ENCODE measurements at places on chromosomes 7 and 10. TPM values are rescaled to one million over a fixed set of nuclear protein-coding genes. Genes with fewer than 3 reads are reported as not detected.

Gene FOXI2
- total RNA-seq: not detected

Gene MPP7
- total RNA-seq: 0.43 TPM

Gene VPS41
- 53.5 TPM for total RNA-seq

DNA sequence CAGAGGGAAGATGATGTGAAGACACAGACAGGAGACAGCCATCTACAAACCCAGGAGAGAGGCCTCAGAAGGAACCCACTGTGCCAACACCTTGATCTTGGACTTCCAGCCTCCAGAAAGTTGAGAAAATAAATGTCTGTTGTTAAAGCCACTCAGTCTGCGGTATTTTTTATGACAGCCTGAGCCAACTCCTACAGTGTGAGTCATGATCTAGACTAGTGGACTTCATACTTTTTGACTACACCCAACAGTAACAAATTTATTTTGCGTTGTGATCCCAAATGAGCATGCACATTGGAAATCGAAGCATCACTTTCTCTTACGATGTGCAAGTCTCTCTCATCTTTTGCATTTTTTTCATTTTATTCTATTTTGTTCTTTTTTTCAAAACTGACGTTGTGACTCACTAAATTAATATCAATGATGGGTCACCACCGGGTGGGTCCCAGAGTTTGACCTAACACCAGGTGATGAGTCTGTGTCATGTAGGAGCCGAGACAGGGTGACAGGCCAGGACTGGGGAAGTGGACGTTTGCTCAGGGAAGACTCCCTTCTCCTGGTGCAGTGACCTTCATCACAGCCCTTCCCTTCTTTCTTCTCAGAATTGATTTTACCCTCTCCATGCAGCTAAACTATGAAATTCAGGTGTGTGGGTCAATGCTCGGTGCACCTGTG lies 28.9 kb downstream of the PHYH start:
- DNase-seq: peak; percentile 78

DNA sequence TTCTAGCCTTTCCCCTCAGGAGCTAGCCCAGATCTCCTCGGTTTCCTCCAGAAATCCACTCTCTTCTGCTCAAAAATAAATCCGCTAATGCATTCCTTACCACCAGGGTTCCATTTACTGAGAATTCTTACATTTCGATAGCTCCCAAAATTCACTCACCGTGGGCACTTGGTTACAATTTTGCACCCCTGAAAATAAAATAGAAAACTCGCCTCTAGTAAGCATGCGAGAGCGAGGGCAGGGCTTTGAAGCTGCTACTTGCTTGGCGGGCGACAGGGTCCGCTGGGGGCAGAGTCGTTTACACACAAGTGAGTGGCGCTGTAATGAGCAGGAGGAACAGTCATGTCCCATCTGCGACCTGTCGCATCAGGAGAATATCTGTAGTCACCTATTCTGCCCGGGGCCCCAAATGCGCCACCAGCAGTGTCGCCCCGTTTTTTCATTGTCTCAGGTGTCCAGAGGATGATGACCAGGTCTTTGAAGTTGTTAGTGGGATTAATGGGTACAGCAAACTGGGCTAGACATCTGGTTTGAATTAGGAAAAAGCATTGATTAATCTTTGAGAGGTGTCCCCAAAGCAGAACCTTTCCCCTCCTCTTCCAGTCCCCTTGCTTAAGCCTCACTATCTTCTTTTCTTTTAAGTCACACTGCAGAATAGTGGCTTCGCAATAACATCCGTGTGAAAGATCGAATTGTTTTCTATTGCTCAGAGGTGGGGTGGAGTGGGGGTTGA lies 1.2 kb upstream of the MEOX2 start:
- DNase-seq: no peak

DNA sequence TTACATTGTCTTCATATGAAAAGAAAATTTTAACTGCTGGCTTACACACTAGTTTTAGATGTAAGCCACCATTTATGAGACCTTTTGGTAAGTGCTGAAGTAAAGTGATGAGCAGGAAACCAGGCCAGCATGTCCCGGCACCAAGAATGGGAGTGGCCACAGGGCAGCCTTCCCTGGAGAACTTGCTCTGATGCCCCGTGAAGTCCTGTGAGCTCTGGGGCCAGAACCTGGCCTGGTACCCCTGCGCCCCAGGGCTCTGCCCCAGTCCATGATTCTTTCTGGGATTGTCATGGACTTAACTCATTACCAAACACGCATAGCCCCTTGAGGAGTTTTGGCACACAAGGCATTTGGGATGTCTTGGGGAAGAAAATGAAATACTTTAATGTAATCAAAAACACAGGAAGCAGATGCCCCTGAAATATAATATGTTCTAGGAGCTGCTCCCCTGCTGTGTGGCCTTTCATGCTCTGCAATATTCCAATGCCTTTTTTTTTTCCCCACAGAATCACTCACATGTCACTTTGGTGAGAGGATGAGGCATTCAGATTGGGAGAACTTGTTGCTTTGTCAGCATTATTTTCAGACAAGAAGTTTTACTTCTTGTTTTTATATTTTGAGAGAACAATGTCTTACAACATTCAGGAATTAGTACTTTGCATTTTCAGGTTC lies 53.1 kb upstream of the CXCL12 start:
- DNase-seq: no peak

GRCh38 chr7:149414171-149414570 lies 46.7 kb downstream of the ZNF777 start:
- no peak for DNase-seq

Gene CASD1
- 9.3 TPM for total RNA-seq

Gene FAM25A
- total RNA-seq: not detected

DNA sequence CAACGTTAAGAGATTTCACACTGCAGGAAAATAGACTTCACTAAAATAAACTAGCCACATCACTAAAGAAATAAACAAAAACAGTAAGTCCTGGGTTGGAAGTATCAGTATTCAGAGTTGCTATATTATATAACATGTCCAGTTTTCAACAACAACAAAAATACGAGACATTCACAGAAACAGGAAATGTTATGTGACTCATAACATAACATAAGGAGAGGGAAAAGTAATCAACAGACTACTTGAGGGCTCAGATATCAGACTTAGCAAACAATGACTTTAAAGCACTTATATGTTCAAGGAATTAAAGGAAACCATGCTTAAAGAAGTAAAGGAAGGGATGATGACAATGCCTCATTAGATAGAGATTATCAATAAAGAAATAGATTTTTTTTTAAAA lies 73.5 kb upstream of the MKLN1 start:
- peak; percentile 63 for DNase-seq

DNA sequence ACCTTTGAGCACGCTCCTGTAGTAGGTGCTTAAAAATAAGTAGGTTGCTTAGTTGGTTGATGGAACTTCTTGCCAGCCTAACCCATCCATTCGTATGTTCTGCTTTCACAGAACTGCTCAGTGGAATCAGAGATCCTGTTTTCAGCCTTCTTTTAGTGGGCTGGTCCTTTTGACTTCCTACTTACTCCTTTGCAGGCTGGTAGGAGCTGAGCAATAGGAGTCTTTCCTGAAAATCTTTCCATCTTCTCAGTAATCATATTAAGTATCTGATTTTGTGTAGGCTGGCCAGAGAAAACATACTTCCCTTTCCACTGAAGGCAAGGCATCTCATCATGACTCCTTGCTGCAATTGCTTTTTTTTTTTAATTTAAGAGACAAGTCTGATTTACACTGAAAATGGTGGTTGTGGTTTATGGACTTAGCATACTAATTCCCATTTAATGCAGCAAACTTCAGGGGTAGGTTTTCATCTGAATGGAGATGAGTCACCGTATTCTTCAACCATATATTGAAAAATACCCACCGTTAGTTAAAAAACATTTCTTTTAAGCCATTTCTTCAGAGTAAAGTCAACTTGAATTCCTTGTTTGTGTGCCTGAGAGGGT lies 208.0 kb downstream of the ZNF365 start:
- DNase-seq: peak; percentile 74

GRCh38 chr7:95577137-95577536 lies 19.2 kb downstream of the PDK4 start:
- DNase-seq: no peak

- DNase-seq: no peak
Measured at GRCh38 chr7:103445228-103446048, 569 bp downstream of the SLC26A5 start.

GRCh38 chr10:15718694-15719048 lies 1.1 kb downstream of the ITGA8 start:
- DNase-seq: no peak

DNA sequence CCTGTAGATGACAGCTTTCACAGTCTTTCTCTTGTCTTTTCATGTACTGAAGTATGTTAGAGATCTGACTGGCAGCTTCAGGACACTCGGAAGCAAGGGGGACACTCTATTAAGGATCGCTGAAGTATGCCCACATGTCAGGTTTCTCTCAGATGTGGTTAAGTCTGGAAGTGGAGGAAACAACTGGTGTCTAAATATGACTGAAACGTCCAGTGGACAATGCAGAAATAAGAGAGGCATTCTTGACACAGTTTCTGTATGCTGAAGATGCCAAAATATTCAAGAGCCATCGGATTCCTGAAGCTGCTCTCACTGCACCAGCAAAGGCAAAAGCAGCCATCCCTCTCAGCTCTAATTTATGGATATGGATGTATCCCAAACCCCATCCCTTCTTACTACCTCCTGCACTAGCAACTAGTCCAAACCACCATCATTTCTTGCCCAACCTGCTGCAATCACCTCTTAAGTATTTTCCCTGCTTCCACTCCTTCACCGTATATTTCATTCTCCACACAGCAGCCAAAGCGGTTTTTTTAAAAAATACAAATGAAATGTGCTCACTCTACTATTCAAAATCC lies 113.4 kb downstream of the REEP3 start:
- DNase-seq: no peak

DNA sequence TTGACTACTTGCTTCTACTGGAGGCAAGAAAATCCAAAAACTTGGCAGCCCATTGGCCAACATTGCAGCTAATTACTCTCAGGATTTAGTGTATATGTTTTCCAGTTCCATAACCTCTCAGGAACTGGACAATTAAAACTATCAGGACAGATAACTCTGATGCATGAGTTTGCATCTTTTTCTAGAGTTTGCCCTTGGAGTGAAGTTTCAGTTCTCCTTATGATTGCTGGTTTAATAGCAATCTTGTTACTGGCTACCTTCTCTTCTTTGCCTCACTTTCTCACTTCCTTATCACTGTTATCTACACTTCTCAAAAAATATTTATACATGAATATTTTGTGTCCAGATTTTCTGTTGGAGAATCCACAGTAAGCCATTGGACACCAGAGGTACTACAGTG lies 735.9 kb downstream of the PCDH15 start:
- no peak for DNase-seq

DNA sequence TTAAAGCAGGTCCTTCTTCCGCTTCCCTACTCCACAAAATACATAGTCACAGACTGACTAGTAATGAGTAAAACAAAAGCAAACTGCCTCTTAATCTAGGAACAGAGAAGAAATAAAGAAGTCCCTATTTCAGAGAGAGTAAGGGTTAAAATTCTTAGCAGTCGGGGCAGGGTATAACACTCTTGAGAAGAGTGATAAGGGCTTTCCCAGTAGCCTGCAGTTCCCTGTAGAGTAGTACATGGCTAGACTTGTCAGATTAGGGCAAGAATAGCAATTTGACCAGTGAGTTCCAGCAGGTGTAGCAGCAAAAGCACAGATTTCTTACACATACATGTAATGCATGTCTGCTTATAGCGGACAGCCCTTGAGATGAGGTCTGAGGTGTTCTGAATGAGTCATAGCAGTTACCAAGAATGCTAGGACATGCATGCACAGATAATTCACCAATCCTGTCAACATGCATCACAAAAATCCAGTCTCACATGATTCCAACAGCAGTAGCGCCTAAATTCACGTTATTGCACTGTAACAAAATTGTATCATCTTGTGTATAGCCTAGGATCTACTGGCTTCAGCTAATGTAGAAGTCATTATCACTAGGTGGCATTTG lies 40.7 kb downstream of the BTRC start:
- no peak for DNase-seq

DNA sequence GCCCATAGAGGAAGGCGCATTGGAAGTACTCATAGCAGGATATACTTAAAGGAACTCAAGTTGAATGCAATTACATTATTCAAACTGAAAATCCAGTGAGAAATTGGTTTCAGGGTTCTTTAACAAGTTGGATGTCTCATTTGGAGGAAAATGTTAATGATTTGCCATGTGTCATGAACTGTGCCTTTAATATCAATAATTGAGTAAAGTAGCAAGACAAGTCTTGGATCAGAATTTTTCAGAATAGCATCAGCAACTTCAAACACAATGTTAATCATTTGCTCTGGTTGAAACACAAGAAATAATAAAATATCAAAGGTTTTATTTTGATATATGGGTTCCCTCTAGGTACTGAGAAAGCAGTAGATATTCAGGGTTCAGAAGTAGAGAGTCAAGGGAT lies 24.5 kb upstream of the POU6F2 start:
- DNase-seq: no peak

- DNase-seq: peak; percentile 44
Measured at GRCh38 chr7:84744385-84744784, 442.5 kb downstream of the SEMA3D start.

DNA sequence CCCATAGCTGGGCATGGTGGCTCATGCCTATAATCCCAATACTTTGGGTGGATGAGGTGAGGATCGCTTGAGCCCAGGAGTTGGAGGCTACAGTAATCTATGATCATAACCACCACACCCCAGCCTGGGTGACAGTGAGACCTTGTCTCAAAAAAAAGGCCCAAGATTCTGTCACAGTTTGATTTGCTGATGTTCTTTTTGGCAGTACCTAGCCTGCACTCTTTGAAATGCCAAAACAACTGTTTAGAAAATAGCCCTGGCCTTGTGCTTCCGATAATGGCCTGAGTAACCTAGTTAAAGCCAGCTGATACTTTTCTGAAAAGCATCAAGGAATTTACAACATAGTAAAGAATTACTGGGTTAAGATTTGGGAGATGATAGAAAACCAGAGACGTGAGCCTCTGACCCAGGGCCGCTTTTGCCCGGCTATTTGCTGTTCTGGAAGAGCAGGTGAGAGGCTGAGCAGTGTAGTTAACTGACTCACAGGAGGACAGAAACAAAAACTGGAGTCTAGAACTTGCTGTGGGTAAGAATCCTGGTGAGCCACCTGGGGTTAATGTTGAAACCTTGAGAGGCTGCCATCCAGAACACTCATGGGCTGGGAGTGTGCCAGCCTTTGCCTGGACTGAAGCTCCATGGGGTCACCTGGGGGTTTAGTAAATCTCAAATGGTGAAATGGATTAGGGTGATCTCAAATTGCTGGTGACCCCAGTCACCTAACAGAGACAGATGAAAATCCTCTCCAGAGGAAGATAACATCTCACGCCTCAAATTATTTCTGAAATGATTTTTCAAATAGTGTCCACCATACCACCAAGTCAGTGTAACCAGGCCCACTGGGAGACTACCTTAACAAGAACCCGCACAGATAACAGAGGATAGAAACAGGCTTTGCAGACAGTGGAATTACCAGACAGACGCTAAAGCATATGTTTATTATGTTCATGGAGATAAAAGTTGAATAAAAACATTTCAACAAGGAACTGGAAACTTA lies 51.8 kb downstream of the GALNT11 start:
- DNase-seq: no peak

- no peak for DNase-seq
Measured at GRCh38 chr10:109969760-109970346, 37.9 kb upstream of the ADD3 start.

Gene DNAH11
- total RNA-seq: under 0.01 TPM

GRCh38 chr7:28530175-28530802 lies 118.0 kb downstream of the CREB5 start:
- DNase-seq: peak; percentile 72

All from fibroblast of villous mesenchyme (primary cell).